A549 treated with Mapracorat at 1 μM for 4 hours (cell line): ENCODE measurements at places on chromosomes 7 and 10. TPM values are rescaled to one million over a fixed set of nuclear protein-coding genes. Genes with fewer than 3 reads are reported as not detected.

Gene FANK1
- 2.2 to 3.3 TPM (median 2.3 TPM) in 5 replicates for total RNA-seq

Gene TMEM120A
- 37.6 to 47.3 TPM (median 42.0 TPM) in 5 replicates for total RNA-seq

Gene MBLAC1
- total RNA-seq, result 2.5 to 3.5 TPM (median 3.1 TPM) in 5 replicates

Gene SPAM1
- not detected in 5 replicates for total RNA-seq

Gene CDC14C
- total RNA-seq, result not detected in 5 replicates

Gene HECW1
- total RNA-seq, result 11.6 to 17.2 TPM (median 15.1 TPM) in 5 replicates
